Stimulated activated naive B cell treated with anti-CD40 and anti-IgM and Interleukin-4, amounts not matched to agents 10 μg/mL and 1 μg/mL and 100 μg/mL, for 72 hours (primary cell): ENCODE measurements at places on chromosomes 2 and 18.

GRCh38 chr2:240794178-240794721, 25.8 kb downstream of the KIF1A start:
- DNase-seq = no peak

GRCh38 chr2:203904022-203904421, 32.5 kb upstream of the ICOS start:
- no peak for DNase-seq

DNA sequence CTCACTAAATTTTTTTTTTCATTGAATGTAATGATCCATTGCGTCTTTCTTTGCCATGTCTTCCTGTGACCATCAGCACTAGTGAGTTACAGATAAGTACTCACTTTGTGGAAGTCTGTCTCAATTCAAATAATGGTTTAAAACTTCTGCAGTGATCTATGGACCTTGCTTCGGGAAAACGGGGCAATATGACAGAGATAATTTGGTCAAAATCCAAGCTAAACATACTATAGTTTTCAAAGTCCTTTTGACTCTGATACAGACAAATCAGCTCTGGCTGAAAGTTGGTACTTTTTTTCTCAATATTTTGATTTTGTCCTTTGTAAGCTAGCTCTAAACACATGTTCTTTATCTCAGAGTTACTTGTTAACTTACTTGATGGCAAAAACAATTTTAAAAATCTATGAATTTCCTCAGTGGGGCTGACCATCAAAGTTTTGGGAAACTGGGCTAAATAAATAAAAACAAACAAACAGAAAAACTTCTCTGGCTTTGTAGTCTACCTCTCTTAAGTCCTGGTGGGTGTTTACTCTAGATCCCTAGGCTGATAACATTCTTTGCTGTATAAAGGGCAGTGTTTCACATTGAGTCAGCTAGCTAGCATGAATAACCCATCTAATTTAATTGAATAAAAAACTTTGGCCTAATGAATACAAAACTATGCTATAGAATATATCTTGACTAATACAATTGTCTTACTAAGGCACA, 327.6 kb downstream of the RDH14 start:
- DNase-seq = no peak

DNA sequence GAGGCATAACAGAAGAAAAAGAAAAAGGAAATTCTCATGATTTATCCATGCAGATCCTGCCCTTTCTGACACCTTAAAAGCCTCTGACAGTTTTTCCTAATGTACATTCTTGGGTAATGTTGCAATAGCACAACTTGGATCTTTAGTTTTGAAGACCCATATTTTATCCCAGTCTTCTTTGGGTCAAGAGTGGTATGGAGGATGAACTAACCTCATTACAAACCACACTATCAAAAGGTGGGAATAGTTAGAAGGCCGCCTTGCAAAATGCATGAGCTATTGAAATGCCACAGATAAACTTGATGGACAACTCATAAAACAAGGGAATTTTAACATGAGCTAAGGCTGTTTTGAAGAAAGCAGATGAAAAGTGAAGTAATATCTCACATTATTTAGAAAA, 1479.8 kb upstream of the ACVR2A start:
- no peak for DNase-seq

- no peak for DNase-seq
These were observed 248.9 kb downstream of the TMEM182 start for GRCh38 chr2:103010751-103011150.

GRCh38 chr2:20012282-20013125, at the start of gene MATN3:
MATN3 (minus strand) TSS chr2:20012668; CDS start chr2:20012631, 37 bp downstream.
- DNase-seq = no peak

DNA sequence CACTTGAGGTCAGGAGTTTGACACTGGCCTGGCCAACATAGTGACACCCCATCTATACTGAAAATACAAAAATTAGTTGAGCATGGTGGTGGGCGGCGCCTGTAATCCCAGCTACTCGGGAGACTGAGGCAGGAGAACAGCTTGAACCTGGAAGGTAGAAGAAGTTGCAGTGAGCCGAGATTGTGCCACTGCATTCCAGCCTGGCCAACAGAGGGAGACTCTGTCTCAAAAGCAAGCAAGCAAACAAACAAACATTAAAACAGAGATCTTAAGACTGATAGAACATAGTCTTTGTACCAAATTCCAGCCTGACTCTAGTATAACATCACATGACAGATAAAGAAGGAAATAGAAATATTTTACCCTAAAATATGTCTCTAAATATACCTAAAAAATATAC, 168.1 kb downstream of the PTPRM start:
- DNase-seq = no peak

- peak; percentile 57 for DNase-seq
These were observed 56.0 kb downstream of the TEX44 start for GRCh38 chr2:231648579-231649174.

GRCh38 chr2:203240491-203240890, 1.7 kb downstream of the CYP20A1 start:
- DNase-seq = no peak

GRCh38 chr18:46293742-46294181, 189.6 kb downstream of the HAUS1 start:
- no peak for DNase-seq

GRCh38 chr2:75641587-75641986, 5.0 kb upstream of the MRPL19 start:
- no peak for DNase-seq

DNA sequence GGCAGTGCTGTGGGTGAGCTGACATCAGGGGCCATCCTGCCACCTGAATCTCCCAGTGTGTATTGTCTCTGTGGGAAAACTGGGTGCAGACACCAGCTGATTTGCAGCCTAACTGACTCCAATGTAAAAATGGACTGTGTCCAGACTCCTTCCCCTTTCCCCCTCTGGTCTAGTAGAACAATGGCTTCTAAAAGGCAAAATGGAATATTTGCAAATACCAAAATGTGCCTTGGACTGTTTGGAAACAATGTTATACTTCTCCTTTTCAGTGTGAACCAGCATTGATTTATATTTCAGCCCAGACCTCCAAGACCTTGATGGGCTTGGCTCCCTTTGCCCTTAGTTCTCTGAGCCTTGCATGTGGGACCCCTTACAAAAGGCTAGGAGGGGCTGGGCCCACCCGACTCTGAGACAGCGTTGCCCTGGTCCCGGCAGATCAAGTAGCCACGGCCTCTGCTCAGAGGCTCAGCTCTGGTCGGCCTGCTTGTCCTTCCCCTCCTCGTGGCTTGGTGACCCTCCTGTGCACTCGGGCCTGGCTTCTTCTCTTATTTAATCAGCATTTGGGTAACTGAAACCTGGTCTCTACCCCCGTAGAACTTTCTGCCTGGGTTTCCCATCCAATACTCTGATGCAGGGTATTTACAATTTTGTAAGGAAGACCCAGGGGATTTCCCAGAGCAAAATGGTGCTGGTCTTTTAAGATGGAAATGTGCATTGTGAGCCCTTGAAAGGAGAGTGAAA, 18.0 kb upstream of the ACKR3 start:
- peak; percentile 55 for DNase-seq

DNA sequence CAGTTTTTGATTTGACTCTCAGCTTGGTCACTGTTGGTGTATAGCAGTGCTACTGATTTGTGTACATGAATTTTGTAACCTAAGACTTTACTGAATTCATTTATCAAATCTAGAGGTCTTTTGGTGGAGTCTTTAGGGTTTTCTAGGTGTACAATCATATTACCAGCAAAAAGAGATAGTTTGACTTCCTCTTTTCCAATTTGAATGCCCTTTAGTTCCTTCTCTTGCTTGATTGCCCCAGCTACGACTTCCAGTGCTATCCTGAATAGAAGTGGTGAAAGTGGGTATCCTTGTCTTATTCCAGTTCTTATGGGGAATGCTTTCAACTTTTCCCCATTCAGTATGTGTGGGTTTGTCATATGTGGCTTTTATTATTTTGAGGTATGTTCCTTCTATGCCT, 312.9 kb upstream of the REV1 start:
- DNase-seq = no peak

DNA sequence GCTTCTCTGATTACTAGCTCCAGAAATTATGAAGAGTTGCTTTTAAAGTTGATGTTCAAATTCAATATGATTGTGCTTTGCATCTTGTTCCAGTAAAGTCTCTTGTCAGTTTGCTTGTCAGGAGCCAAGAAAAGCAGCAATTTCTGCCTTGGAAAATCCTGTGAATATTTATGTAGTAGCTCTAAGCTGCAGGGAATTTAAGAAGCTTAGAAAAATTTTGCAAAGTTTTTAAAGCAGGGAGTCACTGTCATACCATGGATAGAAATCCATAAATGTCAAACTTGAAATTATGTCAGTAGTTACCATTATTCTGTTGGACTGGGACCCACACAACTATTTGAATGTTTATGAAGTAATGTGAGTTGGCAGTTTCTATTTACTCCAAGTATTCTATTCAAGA, 169.3 kb downstream of the TMEM200C start:
- no peak for DNase-seq

GRCh38 chr2:11993749-11994148, 247.3 kb downstream of the LPIN1 start:
- no peak for DNase-seq

GRCh38 chr18:47404845-47405244, 153.4 kb upstream of the SKOR2 start:
- no peak for DNase-seq

GRCh38 chr2:20635113-20635510, 15.8 kb downstream of the HS1BP3 start:
- no peak for DNase-seq

- DNase-seq = no peak
These were observed 9.9 kb downstream of the EMILIN2 start for GRCh38 chr18:2856547-2857170.

GRCh38 chr2:198157314-198157713, 352.9 kb downstream of the PLCL1 start:
- DNase-seq = no peak

GRCh38 chr2:240622531-240623235, 2.6 kb upstream of the GPR35 start:
- DNase-seq = no peak

- DNase-seq = no peak
These were observed 59.6 kb upstream of the PSME4 start for GRCh38 chr2:54030396-54030741.

- no peak for DNase-seq
These were observed 56.1 kb downstream of the OSBPL6 start for GRCh38 chr2:178250429-178250828.

DNA sequence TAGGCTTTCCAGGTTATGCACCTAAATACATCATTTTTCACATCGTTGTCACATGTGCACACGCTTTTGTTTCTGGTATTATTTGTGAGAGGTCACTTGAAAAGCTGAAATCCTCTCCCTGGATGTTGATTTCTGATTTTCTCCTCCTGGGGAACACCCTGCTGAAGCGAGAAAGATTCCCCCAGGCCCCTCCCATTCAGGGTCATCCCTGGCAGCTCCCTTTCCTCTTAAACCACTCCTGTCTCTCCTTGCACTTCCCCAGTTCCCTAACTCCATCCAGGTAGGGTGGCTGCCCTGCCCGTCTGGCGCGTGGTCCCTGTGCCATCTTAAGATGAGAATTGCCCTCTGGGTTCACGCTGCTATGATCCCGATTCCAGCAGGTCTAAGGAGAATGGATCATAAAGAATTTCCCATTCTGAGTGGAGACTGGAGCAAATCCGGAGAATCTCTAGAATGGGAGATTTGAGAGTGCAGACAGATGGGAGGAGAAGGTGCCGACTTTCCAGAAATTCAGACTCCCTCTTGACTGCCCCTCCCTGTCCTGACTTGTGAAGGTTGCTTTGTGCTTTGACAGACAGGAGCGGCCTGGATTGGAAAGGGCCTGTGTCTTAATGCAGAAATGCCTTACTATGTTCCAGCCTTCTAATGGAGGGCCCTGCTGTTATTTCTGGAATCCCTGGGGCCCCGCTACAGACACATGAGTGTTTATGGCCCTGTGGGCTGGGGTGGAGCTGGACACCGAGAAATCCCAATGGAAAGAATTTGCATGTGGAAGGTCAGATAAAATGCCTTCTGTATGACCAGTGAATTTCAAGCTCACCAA, 1.3 kb upstream of the YWHAQ start:
- no peak for DNase-seq

- no peak for DNase-seq
These were observed 48.4 kb downstream of the NEMP2 start for GRCh38 chr2:190486037-190486623.

GRCh38 chr18:56309104-56309503, 329.3 kb downstream of the TXNL1 start:
- DNase-seq = no peak

DNA sequence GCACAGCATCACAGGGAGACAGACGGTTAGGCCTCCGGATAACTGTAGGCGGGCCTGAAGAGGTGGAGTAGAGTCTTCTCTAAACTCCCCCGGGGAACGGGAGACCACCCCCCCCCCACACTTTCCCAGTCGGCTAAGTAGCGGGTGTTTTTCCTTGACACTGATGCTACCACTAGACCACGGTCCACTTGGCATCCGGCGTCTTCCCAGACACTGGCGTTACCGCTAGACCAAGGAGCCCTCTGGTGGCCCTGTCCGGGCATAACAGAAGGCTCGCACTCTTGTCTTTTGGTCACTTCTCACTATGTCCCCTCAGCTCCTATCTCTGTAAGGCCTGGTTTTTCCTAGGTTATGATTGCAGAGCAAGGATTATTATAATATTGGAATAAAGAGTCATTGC, 25.7 kb upstream of the NCL start:
- peak; percentile 46 for DNase-seq
